AG09309 (cell line): ENCODE measurements at places on chromosomes 1 and 21.

GRCh38 chr1:3316340-3316943 is 138.0 kb upstream of the ARHGEF16 start:
- DNase-seq: no peak

- no peak for DNase-seq
These were observed 27.3 kb downstream of the EIF4G3 start for GRCh38 chr1:21149430-21149854.

GRCh38 chr1:54225986-54226559 is 26.1 kb downstream of the MRPL37 start:
- no peak for DNase-seq

DNA sequence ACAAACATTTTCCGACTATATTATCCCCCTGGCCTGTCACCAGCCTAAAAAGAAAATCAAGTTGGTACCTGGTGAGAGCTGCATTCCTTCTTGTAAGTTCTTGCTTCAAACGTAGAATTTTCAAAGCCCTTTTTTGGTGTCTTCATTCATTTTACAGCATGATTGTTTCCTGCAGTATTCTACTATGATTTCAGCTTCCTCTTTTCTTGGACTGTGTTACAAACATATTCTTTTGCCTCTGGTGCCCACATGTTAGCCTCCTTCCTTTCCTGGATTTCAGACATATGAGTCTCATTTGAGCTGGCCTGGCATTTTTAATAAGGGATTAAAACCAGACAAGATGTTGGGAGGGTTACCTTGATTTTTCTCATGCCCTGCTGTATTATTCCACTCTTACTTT is 142.5 kb downstream of the PIGK start:
- DNase-seq: no peak

DNA sequence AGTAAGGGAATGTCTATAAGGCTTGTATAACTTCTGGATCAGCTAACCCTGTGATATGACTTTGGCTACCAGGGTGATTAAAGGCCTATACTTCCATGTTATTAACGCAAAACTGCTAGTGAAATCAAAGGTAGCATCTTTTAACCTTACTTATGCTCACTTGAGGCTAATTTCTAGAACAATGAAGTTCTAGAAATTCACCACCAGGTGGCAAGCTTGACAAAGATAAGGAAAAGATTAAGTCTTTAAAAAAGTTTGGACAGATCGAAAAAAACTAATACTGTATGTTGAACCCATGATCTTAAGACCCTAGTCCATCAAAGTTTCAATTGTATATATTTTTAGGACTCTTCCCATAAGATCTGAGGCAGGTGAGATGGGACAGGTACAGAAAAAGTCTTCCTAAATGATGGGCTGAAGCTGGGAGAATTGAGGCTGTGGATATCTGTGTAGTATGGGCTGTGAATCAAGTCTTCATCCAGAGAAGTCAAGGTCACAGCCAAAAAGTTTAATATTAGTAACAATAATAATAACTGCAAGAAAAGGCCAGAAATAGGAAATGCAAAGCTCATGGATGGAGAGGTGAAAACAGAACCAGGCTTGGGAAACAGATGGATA is 18.8 kb downstream of the KYAT3 start:
- DNase-seq: no peak

DNA sequence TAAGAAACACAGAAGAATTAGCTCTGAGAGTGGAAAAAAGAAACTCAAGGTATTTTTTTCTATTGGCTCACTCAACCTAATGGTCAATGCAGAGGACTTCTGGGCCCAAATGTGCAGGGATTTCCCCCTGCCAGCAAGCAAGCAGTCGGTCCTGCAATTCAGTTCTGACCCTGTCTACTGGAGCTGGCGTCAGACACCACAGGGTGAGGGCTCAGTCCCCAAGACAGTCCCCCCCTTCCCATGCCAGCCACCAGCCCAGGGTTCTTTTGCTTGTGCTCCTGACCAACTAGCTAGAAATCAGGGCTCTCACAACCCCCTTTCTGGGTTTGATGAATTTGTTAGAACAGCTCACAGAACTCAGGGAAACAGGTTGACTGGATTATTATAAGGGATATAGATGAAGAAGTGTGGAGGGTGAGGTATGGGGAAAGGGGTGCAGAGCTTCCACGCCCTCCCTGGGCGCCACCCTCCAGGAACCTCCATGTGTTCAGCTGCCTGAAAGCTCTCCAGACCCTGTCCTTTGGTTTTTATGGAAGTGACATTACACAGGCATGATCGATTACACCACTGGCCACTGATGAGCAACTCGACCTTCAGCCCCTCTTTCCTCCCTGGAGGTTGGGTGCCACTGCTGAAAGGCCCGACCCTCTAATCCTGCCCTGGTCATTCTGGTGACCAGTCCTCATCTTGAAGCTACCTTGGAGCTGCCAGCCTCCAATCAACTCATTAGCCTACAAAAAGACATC is 22.5 kb upstream of the PWP2 start:
- no peak for DNase-seq

GRCh38 chr1:231691618-231692259 is 65.1 kb downstream of the DISC1 start:
- DNase-seq: no peak

DNA sequence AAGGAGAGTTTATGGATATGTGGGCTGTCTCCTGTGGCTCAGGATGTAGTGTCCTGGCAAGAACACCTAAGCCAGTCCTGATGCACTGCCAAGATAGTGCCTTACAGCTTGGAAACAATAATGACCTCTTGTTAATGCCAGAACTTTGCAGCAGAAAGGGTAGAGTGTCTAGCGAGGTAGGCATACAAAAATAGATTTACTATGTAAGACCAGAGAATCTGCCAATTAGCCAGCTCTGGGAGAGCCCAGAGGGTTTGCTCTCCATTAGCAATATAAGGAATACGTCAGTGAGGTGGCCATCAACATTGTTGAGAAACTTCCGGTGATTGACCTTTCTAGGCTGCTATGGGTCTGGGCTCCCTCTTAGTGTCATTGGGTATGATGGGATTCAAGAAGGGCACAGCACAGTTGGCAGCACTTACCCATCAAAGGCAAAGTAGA is 178.5 kb upstream of the GALNT2 start:
- no peak for DNase-seq

- DNase-seq: no peak
These were observed 63.7 kb upstream of the IFNLR1 start for GRCh38 chr1:24250791-24251190.

- DNase-seq: no peak
These were observed 848 bp upstream of the APOBEC4 start for GRCh38 chr1:183653876-183654451.

DNA sequence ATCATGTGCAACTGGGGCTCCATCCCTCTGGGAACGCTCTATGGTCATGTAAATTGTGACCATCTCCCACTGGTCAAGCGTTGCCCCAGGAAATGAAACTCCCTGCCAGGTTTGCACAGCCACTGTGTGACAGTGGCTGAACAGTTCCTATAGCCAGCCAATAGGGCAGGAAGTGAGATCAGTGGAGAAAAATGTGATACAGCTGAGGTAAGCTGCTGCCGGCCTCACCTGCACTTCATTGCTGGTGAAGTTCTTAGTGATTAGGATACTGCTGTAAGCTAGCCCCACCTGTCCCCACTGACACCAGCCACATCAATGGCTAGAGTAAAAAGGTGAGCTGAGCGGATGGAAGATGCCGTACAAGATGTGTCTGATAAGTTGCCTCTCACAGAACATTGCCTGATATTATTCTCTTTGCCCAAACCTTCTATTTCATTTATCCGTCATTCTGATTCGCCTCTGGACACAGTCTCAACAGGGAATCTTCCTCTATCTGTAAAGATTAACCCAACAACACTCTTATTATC is 38.4 kb upstream of the CDC42BPA start:
- no peak for DNase-seq

- DNase-seq: no peak
These were observed 6.4 kb downstream of the XCL1 start for GRCh38 chr1:168582688-168583336.

DNA sequence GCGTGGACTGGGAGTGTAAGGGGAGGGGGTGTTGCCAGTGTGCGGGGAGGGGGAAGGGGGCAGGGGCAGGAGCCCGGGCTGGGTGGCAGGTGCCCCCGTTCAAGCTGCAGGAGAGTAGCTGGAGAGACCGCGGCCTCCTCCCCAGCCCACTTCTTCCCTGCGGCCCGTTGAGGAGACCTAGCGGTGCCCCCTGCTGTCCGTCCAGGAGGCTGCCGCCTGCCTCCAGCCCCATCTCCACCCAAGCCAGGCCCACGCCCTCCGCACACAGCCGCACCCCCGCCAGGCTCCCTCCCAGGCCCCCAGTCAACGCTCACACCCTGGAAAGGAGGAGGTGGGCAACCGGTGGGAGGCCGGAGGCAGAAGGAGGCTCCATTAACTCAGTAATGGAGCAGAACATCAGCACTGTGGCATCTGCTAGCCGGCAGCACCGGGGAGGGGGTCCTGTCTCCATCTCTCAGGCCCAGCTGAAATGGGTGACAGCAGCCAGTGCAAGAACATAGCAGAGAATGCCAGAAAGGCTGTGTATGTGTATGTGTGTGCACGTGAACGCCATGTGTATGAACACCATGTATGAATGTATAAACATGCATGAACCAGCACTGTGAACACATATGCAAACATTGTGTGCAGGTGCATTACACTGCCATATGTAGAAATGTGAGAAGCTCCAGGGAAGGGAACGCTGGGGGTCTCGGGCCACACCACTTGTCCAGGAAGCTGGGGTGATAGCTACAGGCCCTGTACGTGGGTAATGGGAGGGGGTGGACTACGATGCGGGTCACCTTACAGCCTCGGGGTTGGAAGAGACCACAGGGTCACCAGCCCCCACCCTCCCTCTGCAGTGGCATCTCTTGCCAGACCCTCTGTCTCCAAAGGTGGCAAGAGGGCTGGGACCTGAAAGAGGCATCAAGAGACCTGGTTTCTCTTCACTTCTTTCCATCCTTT is 84.6 kb downstream of the SYT2 start:
- no peak for DNase-seq

GRCh38 chr1:52288286-52288685 is 77.7 kb downstream of the CC2D1B start:
- DNase-seq: no peak

- no peak for DNase-seq
These were observed 54.5 kb downstream of the PRDM15 start for GRCh38 chr21:41824466-41825207.

GRCh38 chr1:187921426-187921825 is 1092.7 kb downstream of the PLA2G4A start:
- no peak for DNase-seq

DNA sequence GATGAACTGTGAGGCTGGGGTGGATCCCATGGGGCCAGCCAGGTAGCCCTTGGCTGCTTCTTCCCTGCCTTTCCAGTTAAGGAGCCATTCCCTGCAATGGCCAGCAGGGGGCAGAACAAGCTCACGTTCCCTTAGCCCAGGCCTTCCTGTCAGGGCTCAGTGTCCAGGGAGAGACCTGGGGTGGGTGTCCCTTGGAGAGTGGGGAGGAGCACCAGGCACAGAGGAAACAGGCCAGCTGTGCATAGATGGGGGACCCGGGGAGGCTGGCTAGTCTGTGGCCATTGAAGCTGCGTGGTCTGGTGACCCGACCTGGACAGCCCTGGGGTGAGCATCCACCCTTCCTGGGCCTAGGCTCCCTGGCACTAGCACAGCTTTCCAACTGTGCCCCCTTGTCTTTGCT is 13.2 kb upstream of the EPS8L3 start:
- DNase-seq: no peak

DNA sequence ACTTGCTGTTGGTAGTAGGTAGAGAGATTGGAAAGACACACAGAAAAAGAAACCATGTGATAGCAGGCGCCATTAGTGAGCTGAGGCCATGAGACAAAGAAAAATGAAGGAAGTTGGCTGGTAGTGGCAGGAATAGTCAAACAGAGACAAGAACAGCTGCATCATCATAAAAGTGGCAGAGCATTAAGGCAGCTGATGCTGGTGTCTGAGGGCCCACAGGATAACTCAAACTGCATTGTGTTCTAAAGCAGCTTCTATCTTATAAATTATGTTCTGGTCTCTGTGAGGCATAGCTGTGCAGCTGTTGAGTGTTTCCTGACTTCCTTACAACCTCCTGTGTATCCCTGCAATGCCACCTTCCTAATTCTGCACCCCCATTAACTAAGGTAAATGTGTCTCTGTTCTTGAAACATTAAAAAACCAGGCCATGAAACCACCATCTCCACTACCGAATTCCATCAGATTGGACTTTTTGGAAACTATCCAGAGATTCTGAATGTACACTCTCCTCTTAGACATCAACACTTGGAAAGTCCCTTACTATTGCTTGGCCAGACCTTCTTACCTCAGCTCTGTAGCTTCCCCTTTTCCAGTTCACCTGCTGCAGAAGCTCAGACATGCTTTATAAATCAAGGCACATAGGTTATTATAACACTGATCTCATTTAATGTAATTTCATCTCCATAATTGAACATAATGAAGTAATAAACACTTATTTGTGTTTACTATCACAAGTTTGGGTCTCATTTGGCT is 23.4 kb upstream of the ARHGAP29 start:
- no peak for DNase-seq
